LoVo (cell line): ENCODE measurements at places on chromosomes 2 and 18.

DNA sequence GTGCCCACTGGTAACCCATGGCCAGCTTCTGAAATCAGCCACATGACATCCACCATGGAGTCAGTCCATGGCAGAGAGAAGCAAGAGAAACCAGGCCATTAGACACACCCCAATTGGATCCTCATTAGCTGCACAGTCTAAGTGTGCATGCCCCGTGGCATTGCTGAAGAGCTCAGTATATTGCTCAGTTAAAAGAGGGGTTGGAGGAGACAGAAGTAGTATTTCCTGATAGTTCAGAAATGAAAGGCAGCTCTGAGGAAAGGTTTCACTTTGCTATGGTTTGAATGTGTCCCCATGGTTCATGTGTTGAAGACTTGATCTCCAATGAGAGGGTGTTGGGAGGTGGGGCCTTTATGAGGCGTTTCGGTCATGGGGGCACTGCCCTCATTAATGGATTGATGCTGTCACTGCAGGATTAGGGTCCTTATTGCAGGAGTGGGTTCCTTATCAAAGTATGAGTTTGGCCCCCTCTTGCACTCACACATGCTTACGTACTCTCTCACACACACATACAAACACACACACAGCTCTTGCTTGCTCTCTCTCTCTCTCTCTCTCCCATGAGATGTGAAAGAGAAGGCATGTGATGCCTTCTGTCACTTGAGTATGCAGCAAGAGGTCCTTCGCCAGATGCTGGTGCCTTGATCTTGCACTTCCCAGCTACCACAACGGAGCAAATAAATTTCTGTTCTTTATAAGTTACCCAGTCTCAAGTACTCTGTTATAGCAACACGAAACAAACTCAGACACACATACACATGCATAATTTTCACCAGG is 58.0 kb downstream of the TMEM163 start:
- no peak for DNase-seq

DNA sequence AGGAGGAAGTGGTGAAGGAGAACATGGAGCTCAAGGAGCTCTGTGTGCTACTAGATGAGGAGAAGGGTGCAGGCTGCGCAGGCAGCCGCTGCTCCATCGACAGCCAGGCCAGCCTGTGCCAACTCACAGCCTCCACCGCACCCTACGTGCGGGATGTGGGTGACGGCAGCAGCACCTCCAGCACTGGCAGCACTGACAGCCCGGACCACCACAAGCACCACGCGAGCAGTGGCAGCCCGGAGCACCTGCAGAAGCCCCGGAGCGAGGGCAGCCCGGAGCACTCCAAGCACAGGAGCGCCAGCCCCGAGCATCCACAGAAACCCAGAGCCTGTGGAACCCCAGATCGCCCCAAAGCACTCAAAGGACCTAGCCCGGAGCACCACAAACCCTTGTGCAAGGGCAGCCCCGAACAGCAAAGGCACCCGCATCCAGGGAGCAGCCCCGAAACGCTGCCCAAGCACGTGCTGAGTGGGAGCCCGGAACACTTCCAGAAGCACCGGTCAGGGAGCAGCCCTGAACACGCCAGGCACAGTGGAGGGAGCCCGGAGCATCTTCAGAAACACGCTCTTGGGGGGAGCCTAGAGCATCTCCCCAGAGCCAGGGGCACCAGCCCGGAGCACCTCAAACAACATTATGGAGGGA is 9.0 kb downstream of the CCDC85A start:
- DNase-seq, result no peak

DNA sequence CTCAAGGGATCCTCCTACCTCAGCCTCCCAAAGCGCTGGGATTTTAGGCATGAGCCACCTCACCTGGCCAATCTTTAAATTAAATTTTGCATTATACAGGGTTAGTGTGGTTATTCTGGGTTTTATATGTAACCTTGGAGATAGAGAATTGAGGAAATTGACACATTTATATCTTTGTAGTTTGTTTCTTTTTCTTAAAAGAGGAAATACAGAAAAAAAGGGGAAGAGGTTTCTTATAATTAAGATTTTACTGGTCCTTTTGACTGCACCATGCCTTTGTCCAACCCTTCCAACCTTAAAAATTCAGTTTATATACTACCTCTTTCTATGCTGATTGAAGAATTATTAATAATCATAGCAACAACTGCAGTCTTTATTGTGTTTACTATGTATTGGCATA is 210.1 kb upstream of the STON1 start:
- DNase-seq, result no peak

- DNase-seq, result no peak
These were observed 711 bp downstream of the GPR17 start for GRCh38 chr2:127646487-127647241.

GRCh38 chr2:109247340-109247739 is 118.3 kb downstream of the SH3RF3 start:
- DNase-seq, result no peak

- DNase-seq, result no peak
These were observed 4.9 kb upstream of the CYS1 start for GRCh38 chr2:10085043-10085667.

DNA sequence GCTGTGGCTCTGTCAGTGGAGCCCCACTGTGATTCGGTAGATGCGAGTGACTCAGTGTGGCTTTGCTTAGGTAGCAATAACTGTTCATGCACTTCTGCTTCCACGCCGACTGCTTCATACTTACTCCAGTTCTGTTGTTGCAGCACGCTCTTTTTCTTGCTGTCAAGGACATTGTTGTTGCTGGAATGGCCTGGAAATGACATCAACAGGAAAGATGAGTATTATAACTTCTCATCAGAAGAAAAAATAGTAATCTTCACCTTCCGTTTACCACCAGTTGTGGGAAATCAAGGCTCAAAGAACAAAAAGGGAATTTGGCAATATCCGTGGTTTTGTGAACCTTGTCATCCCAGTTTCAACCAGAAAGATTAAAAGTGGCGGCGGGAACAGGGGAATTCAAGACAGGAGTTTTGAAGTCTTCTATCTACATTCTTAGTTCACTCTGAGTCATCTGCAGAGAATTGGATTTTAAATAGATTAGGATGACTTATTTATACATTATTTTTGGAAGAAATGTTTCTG is 8.3 kb downstream of the TM4SF20 start:
- no peak for DNase-seq

- DNase-seq, result no peak
These were observed 38.9 kb downstream of the UGP2 start for GRCh38 chr2:63880625-63881024.

DNA sequence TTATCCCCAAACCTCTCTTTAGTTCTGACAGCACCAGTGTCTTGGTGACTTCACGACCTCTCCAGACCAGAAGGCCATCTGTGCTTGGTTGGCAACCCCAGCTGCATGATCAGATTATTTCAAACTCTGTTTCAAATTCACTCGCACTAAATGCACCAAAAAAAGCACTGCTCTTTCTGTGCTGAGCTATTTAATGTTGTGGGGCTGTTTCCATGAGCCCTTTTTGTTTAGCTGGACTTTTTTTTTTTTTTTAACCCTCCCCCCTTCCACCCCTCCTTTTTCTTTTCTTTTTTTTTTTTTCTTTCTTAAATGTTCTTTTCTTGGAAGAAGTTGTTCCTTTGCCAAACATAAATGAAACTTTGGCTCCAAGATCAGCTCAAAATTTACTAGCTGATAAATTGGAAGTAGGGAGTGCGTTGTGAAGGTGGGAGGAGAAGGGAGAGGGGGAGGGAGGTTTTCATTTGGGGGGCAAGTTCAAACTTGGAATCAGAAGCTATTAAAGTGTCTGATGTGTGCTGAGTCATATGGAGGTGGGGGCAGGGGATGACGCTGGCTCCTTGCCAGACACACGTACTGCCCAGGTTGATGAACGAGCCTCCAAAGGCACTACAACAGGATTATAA is 543.0 kb upstream of the TNP1 start:
- DNase-seq, result no peak

DNA sequence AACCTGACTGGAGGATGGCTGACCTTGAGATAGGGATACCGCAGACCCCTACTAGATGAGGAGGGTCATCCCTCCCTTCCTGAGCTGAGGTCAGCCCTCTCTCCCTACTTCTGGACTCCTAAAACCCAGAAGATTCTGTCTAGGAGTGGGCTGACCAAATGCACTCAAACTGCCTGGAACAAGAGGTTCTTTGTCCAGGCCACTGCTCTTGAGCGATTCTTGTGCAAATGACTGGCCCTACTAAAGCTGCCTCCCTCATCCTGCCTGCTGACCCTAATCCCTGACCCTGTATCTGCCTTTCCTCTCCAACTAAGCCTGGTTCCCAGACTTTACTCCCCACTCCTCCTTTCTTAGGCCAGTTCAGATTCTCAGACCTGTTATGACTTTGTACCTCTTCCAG is 56.2 kb downstream of the EFR3B start:
- DNase-seq, result no peak
